ENCODE measurements at places on chromosomes 6 and 20.

DNA sequence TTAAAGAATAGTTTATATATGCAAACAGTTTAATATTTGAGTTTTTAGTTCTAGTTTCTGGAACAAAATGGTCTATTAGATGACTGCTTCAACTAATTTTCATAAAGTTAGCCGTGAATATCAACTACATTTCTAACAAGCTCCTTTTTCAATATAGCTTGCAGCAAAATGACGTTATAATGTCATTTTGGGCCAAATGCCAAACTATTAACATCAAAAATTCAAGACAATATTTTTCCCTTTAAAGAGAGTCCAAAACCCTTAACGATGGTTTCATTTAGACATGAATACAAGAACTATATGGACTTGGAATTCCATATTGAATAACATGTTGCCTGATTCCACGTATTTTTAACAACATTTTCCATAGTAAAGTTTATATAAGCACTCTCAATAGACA is 91.0 kb downstream of the SMLR1 start:
- DNase-seq: no peak

GRCh38 chr6:135673501-135674309 is 176.2 kb upstream of the AHI1 start:
- no peak for DNase-seq

- DNase-seq: peak; percentile 70
These were observed 107.4 kb downstream of the SULF2 start for GRCh38 chr20:47677635-47678453.

- no peak for DNase-seq
These were observed 32.5 kb downstream of the KDM1B start for GRCh38 chr6:18187701-18188100.

GRCh38 chr6:124203101-124203811 is 399.6 kb downstream of the NKAIN2 start:
- no peak for DNase-seq

All from KBM-7 (cell line).